Effector memory CD8-positive, alpha-beta T cell (primary cell): ENCODE measurements at places on chromosomes 4 and X.

DNA sequence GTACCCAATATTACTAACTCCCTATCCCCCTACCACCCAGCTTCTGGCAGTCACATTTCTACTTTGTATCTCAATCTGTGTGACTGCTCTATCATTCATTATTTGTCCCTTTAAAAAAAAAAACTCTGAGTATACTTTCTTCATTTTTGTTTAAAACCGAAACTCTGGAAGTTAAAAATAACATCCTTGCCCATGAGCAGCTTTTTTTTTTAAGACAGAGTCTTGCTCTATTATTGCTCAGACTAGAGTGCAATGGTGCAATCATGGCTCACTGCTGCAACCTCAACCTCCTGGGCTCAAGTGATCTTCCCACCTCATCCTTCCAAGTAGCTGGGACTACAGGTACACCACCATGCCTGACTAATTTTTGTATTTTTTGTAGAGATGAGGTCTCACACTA is 15.8 kb downstream of the UBE2K start:
- no peak for DNase-seq

- DNase-seq: no peak
Measured at GRCh38 chr4:102180046-102180445, 165.2 kb downstream of the SLC39A8 start.

GRCh38 chr4:4200624-4201023 is 26.1 kb downstream of the OTOP1 start:
- no peak for DNase-seq

DNA sequence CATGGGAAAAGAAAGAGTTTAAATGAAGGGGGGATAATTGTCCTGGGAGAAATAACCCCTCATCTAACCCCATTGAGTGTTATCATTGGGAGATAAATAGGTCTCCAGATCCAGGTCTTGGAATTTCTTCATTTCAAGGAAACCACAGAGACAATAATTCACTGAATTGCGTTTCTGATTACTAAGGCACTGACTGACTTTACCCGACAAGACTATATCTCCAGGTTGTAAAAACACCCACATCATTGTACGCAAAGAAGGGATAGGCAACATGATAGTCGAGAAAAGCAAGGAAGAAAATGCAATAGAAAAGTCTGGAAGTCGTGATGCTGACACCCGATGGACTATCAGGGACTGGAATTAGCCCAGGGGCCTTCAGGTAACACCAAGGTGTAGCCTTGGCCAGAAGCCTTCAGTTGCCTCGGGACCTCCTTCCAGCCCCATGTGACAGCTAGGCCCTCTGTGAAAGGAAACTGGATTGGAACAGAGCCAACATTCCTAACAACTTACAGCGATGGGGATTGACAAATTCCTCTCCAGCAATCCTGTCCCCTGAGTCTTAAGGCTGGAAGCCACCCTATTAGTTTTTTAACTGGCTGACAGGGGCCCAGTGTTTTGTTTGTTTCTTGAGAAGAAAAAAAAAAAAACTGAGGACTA is 46.5 kb upstream of the RAB9B start:
- DNase-seq: no peak

GRCh38 chr4:137422666-137423065 is 109.6 kb downstream of the PCDH18 start:
- DNase-seq: no peak

- DNase-seq: no peak
Measured at GRCh38 chr4:127995776-127996175, 30.6 kb downstream of the ABHD18 start.

DNA sequence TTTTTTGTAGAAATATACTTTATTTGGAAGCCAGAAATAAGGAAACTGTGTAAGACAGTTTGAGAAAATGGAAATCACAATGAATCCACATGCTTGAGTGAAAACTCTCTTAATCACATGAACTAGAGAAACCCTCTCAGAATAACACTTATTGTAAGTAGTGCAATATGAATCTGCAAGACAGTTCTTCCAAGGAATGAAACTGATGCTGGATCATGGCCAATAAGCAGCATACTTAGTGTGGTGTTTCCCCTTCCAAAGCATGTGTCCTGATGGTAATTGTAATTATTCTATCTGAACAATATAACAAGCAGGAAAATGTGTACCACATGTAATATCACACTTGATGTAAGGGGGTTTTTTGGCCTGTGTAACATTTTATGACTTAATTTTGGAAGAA is 1870.5 kb upstream of the TENM3 start:
- DNase-seq: no peak

- DNase-seq: no peak
Measured at GRCh38 chr4:7394681-7395451, 39.9 kb downstream of the PSAPL1 start.

GRCh38 chr4:178293601-178294000 is 851.4 kb upstream of the AGA start:
- DNase-seq: no peak

GRCh38 chr4:19806865-19807264 is 444.8 kb upstream of the SLIT2 start:
- DNase-seq: no peak

GRCh38 chr4:21410372-21410771 is 538.2 kb downstream of the KCNIP4 start:
- no peak for DNase-seq

GRCh38 chr4:25696409-25696808 is 40.8 kb downstream of the SLC34A2 start:
- no peak for DNase-seq

- no peak for DNase-seq
Measured at GRCh38 chr4:85747882-85748491, 273.0 kb downstream of the ARHGAP24 start.

GRCh38 chrX:133594156-133594555 is 178.9 kb upstream of the GPC4 start:
- no peak for DNase-seq

GRCh38 chr4:74105656-74106280 is 6.8 kb upstream of the CXCL2 start:
- DNase-seq: no peak

DNA sequence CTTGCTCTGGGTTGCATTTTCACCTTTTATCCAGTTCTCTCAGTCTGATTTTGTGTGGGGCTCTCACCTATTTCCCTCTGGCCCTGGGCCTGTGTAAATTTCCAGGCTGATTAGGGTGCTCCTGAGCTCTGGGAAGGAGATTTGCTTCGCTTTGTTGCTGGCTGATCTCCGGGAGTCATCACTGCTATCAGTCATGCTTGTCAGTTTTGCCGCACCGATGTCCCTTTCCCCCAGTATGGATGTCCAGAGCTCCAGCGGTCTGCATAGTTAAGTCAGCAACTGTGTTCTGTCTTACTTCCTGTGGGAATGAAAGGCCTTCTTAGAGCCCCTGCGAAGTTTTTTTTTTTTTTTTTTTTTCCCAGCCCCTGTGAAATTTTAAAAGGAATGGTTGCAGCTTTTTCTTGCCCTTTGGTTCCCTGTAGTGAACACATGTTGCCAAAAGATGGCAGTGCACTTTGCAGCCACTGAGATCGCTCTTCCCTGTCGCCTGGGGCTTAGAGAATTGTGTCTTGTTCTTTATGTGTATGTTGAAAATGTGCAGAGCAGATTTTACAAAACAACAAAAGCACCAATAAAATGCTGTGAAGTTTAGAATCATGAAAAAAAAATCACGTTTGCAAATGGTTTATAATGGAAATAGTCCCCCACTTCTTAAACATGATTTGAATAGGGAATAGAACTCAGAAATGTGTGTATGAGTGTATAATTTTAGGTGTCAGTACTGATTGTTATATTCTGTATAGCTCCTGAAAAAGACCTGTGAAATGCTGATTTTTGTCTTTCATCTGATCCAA is 109.1 kb upstream of the SLC4A4 start:
- no peak for DNase-seq
